ENCODE measurements at places on chromosomes 6 and 20.

DNA sequence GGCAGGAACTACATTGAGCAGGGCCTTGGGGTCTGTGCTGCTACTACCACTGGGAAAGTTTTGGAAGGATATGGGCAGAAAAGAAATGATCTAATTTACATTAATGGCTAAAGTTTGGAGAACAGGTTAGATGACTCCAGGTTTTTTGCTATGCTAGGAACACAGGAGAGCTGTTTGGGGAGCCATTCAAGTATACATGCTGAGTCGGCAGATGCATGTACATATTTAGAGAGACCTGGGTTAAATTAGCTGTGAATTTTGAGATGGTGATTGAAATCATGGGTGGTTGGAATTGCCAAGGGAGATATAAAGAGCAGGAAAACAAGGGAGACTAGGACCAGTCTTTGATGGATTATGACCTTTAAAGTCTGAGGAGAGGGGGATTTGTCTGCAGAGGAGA is 113.1 kb upstream of the BACH2 start:
- no peak for DNase-seq

DNA sequence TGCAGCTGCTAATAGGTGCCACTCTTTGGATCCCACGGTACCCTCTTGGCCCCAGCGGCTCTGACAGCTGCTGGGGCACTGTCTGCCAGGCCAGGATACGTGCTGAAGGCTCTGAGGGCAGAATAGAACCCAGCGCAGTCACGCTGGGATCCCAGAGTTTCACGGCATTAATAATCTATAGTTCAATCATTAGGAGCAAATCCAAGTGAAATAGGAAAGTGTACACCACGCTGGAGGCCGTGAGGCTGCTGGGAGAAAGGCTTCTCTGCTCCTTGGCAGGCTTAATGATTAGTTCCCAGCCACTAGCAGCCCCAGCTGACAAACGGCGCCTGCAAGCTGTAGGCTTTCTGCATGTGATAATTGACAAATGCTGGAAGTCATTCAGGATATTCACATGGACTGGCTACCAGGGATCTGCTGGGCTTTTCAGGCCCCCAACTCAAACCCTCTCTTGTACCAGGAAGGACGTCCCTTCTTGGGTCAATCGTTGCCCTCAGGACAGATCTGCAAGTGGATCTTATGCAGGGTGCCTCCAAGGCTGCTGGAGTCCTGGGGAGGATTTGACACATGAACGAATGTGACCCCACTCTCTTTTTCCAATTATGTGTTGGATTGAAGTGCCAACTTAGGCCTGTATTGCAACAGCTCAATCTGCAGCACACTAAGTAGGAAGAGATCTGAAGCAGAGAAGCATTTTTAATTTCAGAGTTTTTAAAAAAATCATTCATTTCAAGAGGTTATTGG is 50.1 kb upstream of the INSM1 start:
- DNase-seq = no peak

- no peak for DNase-seq
Observed at GRCh38 chr6:2919886-2920285, 16.8 kb upstream of the SERPINB9 start.

DNA sequence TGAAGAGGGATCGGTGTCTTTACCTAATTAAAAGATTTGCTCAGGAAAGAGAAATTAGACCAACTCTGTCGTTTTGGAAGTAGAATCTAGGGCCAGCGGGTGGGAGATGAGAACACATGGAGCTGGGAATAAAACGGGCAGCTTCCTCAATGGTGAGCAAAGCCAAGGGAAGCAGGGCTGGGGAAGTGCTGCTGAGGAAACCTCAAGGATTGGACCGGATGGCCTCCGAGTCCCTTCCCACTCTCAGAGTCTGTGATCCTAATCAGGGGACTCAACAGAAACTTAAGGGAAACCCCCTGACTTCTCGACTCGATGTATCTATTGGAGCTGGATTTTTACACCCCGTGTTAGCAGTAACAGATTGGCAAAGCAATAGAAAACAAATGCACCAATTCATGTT is 10.8 kb downstream of the GCNT2 start:
- DNase-seq = no peak

DNA sequence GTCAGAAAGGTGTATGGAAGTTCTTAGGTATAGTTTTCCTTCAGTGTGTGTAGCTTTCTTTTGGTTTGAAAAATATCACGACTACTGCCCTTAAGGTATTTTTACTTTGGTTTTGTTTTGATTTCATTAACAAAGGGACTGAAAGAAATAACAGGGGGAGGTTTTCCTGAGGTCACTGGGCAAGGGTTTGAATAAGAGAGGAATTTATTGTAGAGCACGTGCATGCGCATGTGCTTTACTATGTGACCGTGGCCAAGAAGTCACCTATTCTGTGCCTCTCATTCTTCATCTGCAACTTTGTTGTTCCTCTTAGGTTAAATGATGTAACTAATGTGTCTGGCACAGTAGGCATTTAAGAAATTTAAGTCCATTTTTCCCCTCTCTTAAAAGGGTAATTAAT is 4.1 kb upstream of the MAN1A1 start:
- no peak for DNase-seq

- DNase-seq = no peak
Observed at GRCh38 chr6:47479140-47479508, 1.5 kb downstream of the CD2AP start.

DNA sequence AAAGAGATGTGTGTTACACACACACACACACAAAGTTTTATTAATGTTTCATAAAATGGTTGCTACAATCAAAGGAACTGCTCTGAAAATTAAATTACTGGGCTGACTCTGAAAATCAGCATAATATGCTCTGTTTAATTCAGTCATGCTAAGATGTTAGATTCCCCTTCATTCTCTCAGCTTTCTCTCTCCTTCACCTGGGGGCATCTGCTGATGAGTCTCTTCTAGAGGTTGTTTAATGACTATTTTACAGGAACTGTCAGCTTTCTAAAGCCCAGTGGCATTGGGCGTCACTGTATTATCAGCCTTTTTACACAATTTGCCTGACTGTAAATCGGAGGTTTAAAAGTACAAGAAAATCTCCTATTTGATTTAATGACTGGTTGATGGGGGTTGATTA is 559.7 kb upstream of the POU3F2 start:
- DNase-seq = no peak

- DNase-seq = no peak
Observed at GRCh38 chr20:16615199-16615598, 42.0 kb upstream of the KIF16B start.
